ENCODE measurements at places on chromosomes 1 and 21.

GRCh38 chr1:209613400-209614150 lies 30.1 kb downstream of the CAMK1G start:
- DNase-seq: no peak

GRCh38 chr1:231284441-231284840 lies 43.4 kb downstream of the GNPAT start:
- no peak for DNase-seq

- DNase-seq: peak; percentile 90
Observed at GRCh38 chr1:111471012-111471411, 2.8 kb upstream of the C1orf162 start.

- DNase-seq: no peak
Observed at GRCh38 chr1:17860812-17861211, 105.7 kb downstream of the ACTL8 start.

- DNase-seq: no peak
Observed at GRCh38 chr21:31498985-31499384, 154.9 kb upstream of the TIAM1 start.

- DNase-seq: no peak
Observed at GRCh38 chr1:22687191-22687590, 23.4 kb upstream of the EPHB2 start.

- peak; percentile 68 for DNase-seq
Observed at GRCh38 chr21:44304877-44305293, 5.0 kb downstream of the PFKL start.

GRCh38 chr1:66848193-66848592 lies 47.1 kb upstream of the INSL5 start:
- no peak for DNase-seq

- no peak for DNase-seq
Observed at GRCh38 chr1:1347663-1348419, 1.4 kb downstream of the DVL1 start.

GRCh38 chr1:77430966-77431690 lies 149.3 kb downstream of the AK5 start:
- peak; percentile 19 for DNase-seq

DNA sequence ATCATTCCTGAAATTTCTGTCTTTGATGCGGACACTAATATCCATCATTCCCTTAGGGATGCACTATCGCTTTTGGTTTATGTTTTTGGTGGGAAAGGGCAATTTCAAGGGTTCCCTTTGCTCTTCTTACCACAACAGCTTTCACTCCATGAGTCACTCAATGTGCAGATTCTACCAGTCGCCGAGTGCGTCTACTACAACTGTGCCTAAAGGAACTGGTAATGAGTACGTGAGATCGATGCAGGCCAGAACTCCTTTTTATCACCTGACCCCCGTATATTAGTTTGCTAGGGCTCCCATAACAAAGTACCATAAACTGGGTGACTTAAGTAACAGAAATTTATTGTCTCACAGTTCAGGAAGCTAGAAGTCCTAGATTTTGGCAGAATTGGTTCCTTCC lies 27.5 kb upstream of the TMEM54 start:
- no peak for DNase-seq

GRCh38 chr1:169392406-169392805 lies 24.4 kb downstream of the BLZF1 start:
- no peak for DNase-seq

DNA sequence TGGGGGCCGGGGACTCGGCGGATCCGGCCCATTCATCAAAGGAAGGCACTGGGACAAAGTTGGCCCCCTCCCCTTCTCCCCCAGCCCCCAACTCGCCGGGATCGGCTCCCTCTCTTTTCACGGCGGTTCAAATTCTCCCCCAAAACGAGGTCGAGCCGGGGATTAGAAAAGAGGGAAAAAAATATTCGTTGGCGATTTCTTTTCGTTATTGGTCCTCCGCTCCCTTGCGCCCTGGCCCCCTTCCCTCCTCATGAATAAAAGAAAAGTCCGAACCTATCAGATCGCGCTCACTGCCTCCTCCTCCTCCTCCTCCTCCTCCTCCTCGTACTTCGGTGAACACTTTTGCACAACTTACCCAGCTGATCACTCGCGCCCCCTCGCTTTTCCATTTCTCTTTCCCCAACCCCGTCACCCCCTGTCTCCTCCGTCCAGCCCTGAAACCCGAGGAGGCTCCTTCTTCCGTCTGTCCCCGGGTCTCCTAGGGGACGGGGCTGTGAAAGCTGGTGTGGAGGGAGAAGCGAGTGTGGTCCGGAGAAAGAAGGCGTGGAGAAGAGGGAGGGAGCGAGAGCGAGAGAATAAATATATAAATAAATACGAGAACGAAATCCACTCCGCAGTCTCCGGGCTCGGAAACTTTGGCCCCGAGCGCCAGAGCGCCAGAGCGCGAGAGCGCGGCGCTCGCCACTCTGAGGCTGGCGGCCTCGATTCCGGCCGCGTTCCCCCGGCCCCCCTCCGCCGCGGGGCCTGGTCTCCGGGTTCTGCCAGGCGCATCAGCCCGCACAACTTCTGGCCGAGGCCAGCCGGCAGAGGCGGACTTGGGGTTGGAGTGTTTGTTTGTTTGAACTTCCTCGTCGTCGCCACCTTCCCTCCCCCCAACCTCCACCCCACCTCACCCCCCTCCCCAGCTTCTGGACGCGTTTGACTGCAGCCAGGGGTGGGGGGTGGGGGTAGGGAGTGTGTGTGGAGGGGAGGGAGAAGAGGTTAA lies at the start of gene PAX7:
Gene PAX7, plus strand, starts transcription at position 336 of the 985 bp plus-strand sequence. CDS start 758 bp downstream, outside the sequence.
- no peak for DNase-seq

DNA sequence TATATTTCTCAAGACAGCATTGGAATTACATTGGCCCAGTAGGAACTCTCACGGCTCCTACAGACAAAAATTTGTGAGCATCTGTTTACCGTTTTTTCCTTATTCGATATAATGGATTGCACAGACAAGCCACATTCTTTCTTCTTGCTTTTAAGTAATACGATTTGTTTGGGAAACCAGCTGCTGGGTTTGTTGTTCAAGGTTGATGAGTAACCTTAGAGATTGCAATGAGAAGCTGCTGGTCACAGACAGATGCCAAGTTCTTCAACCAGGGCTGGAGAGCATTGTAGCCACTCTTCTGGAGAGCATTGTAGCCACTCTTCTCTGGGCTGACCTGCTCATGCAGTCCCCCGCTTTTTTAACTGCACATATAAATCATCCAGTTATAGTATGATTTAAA lies 1.4 kb upstream of the MIA3 start:
- no peak for DNase-seq

- no peak for DNase-seq
Observed at GRCh38 chr1:90841473-90841872, 124.4 kb upstream of the BARHL2 start.

GRCh38 chr21:15061747-15062605 lies 2.8 kb downstream of the NRIP1 start:
- DNase-seq: no peak

GRCh38 chr1:22808676-22809483 lies 98.2 kb downstream of the EPHB2 start:
- no peak for DNase-seq

GRCh38 chr1:63148825-63149645 lies 173.3 kb upstream of the FOXD3 start:
- peak; percentile 61 for DNase-seq

DNA sequence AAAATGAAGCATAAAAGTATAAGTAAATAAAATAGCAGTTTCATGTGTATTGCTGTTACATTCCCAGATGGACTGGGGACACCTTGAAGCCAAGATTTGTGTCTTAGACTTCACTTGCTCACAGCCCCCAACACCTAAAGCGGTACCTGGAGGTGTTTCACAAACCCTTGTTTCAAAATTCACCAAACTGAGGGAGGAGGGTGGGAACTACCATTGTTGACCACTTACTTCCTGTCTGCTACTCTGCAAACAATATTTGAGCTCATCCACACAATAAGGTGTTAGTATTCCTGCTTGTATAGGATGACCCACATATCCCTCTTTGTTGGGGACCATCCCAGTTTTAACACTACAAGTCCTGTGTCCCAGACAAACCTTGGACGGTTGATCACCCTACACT lies 115.9 kb upstream of the SYT6 start:
- DNase-seq: no peak

DNA sequence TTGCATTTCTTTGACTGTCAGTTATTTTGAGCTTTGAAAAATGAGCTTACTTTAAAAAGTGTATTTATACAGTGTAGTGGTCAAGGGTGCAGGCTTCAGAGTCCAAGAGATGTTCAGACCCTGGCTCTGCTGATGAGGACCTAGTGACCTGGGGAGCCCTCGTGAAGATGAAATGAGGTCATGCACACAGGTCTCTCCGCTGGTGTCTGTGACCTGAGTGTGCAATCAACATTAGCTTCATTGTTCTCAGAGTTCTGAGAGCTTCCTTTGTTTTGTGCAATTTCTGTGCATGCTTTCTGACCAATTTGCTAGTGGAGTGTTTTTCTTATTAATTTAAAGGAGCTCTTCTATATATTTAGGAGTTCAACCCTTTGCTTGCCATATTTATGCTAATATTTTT lies 71.3 kb downstream of the RIPK4 start:
- DNase-seq: no peak

- no peak for DNase-seq
Observed at GRCh38 chr1:150362721-150363425, 1.1 kb upstream of the RPRD2 start.

DNA sequence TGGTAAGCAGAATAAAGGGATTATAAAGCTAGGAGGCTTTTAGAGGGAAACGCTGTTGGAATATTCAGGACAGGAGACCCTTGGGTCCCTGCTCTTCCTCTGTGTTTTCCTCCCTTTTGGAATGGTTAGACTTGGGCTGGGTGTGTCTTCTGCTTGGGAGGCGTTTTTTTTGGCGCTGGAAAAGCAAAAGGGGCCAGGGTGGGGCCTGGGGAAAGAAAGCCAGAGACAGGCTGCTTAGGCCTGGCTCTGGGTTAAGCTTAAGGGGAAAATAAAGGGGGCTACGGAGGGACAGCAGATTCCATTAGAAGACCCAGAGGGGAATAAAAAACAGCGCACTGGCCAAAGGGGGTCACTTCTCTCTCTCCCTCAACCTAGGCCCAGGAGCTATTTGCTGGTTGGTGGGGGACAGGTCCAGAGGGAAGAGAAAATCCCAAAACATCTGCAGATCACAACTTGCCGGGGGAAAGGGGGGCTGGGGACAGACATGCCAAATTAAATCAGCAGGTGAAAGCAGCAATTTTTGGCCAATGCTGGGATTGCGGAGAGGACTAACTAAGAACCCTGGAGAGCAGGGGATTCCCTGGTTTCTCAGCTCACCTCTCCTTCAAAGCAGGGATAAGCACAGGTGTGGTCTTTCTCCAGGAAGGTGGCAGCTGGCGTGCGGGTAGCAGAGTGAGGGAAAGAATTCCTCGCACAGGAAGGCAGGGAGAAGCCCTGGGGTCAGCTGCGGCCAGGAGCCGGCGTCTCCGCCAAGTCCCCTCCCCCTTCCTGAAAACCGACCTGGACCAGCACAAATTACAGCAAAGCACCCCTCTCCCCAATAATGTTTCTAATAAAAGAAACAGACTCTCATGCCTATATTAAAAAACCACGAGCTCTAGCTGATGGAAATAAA lies 82.2 kb upstream of the AK4 start:
- no peak for DNase-seq

DNA sequence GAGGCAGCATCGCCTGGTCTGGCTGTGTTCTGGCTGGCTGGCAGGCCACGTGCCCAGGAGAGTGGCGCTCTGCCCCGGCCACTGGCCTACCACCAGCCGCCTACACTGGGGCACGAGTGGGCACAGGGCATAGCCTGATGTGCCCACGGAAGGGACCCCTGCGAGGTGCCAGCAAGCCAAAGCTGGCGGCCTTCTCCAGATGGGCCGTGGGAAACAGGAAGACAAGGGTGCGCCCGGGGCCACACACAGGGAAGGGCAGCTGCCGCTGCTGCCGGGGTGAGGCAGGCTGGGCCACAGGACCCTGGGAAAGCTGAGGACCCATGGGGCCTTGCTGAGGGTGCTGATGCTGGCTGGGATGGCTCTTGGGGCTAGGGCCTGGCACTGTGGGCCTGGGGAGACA lies 40.7 kb downstream of the SLC66A1 start:
- no peak for DNase-seq

- DNase-seq: no peak
Observed at GRCh38 chr1:226381226-226381998, 26.5 kb downstream of the PARP1 start.

DNA sequence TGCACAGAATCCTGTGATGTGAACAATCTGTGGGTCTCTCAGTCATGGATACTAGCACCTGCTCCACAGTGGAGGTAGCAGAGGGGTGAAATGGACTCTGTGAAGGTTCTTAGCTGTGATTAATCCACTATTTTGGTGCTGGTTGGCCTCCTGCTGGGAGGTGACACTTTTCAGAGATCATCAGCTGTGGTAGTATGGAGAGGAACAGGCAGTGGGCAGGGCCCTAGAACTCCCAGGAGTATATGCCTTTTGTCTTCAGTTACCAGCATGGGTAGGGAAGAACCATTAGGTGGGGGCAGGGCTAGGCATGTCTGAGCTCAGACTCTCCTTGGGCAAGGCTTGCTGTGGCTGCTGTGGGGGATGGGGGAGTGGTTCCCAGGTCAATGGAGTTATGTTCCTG lies 54.0 kb upstream of the KCNJ15 start:
- DNase-seq: no peak

DNA sequence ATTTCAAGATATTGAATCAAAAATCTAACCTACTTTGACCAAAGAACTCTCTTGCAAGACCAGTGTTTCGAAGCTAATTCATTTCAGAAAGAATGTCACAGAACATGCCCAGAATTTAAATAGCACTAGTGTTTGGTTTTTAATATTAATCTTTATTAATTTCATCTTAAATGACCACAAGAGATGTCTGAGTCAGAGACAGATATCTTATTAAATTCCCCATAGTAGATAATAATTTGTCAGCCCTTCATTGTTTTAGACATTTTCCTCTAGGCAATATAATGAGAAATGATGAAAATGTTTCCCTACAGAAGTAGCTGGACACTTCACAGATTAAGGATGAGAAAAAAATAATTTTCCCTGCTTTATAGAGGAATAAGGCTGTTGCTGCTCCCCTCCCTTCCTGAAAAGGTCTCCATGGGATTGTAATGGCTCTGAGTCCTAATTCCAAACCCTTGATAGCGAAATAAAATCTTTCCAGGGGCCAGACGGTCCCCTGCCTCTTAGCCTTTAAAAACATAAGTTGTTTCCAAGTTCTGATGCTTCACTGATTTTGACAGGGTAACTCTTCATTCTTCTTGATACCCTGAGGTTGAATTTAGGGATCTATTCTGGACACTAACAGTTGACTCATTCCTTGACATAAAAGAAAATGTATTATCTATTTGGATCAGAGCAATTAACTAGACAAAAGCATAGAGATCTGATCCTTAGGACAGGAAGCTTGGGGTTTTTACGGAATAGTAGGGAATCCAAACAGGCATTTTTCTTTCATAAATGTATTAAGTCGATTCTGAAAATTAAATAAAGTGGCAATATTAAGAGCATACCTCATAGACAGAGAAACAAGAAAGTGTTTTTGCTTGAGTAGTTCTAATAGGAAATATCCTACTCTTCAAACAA lies 820.8 kb downstream of the BRINP3 start:
- no peak for DNase-seq

DNA sequence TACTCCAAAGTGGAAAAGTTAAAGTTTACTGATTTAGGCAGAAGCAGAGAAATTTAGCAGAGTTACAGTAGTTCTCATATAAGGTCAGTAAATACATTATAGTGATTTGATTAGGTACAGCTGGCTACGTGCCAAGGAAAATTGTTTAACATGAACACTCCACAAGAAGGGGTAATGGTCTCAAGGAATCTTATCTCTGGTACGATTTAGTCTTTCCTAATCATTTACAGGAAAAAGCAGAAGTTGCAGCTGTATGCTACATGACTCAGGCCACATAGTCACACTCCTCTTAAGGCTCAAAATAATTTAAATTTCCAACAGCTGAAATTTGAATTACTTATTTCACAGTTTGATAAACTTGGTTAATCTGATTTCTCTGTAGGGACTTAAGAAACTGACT lies 36.9 kb upstream of the OR2B11 start:
- peak; percentile 51 for DNase-seq

All from hematopoietic multipotent progenitor cell (in vitro differentiated cells).